ENCODE measurements at places on chromosomes 4 and X.

DNA sequence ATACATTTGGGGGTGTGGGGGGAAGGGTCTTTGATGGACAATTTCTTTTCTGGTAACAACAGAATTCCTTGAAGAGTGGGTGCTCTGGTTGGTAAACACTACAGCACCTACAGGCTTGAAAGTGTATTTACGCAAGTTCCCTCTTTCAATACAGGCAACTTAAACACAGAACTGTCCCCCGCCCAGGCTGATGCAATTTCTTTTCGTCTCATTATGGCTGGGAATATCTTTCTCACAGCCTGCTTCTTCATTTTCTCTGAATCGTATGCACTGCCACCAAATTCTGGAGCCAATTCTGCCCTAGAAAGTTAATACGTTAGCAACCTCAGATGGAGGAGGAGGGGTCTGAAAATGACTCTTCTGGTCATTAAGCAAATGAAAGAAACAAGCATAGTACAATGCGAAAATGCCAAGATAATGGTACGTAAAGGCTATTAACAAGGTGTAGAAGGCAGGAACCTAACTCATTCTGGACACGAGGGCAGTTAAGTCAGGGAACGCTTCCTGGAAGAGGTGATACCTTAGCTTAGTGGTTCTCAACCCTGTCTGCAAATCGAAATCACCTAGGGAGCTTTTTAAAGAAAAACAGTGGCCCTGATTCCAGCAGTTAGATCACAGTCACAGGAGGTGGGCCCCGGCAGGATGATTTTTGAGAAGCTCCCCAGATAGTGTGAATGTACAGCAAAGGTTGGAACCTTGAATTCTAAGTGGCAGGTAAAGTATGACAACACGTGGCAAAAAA lies 1.0 kb downstream of the AGA start:
- no peak for DNase-seq

GRCh38 chr4:95729596-95729995 lies 110.3 kb upstream of the PDHA2 start:
- no peak for DNase-seq

DNA sequence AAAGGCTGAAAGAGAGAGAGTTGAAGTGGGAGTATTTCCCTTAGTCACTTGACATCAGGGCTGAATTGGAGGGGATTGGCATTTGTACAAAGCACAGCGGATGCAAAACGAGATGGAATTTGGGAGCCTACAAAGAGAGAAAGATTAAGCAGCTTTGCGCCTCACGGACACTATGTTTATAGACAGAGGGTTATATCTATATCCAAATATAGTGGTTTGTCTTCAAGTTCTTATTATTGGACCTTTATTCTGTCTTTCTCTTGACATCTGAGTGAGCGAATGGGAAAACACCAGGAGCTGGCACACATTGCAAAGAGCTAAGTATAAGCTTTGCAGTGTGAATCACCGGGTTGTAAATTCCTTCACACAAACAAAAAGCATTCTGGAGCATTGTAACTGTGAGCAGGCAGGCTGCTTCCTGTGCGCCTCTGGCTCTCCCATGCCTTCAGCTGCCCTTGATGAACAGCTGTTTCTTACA lies 500.2 kb downstream of the STIM2 start:
- no peak for DNase-seq

DNA sequence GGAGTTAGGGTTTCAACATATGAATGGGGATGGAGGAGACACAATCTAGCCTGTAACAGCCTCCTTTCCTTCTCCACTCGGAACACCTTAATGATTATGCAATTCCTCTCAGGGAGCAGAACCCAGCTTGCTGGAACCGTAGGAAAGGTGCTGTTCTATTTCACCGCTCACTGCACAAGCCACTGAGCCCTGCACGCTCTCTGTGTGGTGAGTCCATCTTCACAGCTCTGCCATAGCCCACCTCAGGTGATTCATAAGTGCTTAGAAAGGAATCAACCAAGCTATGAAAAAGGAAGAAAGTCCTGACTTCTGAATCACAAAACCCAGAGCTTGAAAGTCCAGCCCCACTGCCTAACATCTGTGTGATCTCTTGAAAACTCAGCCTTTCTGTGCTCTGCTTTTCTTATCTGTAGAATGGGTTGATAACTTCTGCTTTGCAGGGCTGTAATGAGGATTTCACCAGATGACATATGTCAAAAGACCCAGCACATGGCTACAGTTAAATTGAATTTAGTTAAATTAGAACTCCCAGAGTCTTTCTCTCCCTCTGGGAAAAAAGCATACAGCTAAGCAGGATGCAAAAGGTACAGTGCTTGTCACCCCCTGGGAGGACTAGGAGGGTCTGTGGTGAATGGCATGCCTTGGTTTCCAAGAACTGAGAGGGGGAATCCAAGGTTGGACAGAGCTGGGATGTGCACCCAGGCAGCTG lies 91.6 kb downstream of the WFS1 start:
- DNase-seq = no peak

GRCh38 chr4:119118397-119118796 lies 17.2 kb upstream of the MYOZ2 start:
- no peak for DNase-seq

GRCh38 chrX:10062352-10062751 lies 94.4 kb upstream of the CLCN4 start:
- no peak for DNase-seq

DNA sequence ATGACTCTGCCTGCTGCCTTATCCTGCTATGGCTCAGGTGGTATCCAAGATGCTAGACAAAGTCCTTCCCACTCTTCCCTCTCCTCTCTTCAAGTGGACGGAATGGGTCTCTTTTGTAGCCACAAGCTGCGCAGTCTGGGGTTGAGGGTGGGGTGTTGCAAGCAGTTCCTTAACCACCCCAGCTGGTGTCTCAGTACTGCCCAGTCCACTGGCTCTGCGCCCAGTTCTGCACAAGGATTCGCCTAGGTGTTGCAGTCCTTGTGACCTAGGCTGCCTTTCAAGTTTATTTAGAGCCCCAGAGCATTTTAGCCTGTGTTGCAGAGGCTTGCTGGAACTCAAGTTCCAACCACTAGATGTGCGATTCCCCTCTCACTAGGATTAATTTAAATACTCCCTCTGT lies 120.7 kb downstream of the NEXMIF start:
- DNase-seq = no peak
